Gastroesophageal sphincter (tissue), 4 donors: ENCODE measurements at places on chromosomes 5 and 9. TPM values are rescaled to one million over a fixed set of nuclear protein-coding genes. Genes with fewer than 3 reads are reported as not detected.

- no peak for ATAC-seq
Observed at GRCh38 chr5:38369692-38370091, 111.3 kb downstream of the EGFLAM start.

DNA sequence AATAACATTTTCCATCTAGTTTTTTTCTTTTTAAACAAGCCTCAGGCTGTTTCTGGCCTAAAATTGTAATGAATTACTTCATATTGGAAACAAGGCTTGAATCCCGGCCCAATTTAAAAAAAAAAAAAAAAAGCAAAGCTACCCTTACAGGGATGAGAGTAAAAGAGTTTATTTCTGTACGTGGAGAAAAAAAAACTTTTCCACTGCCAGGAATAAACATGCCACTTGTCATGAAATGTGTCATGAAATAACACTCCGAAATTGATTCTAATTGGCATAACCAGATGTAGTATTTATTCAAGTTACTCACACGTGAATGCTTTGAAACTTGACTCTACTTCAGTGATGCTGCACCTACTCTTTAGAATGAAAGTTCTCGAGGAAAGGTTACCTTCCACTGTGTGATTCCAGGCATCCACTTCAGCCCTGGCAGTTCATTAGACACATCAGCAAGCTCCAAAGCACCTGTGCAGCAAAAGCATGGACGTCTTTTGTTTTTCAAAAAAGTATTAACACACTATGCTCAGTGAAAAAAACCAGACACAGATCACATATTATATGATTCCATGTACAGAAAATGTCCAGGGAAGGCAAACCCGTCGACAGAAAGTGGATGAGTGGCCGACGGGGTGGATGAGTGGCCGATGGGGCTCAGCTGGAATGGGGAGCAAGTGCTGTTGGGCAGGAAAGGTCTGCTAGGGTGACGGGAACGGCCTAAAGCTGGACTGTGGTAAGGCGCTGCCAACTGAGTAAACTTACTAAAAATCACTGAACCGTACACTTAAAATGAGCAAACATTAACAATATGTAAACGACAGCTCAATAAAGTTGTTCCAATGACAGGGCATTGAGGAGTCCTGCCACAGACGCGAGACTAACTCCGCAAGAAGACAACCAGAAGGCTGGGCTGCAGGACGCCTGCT, 21.2 kb downstream of the NSUN2 start:
- ATAC-seq = no peak

Gene PBX3
- total RNA-seq = 81.4 TPM

DNA sequence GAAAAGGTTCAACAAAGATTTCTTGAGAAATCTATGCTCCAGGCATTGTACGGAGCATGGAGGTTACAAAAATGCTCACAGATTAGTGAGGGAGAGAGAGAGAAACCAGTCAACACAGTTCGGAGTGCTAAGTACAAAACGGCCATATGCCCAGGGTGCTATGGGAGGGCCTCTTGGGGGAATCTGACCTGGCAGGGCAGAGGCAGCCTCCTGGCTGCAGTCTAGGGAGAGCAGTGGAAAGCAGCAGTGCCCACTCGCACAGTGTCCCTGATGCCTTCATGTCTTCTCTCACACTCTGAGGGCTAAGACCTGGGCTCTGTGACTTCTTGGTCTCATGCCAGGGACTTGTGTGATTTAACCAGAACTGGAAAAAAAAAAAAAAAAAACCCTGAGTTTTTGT, 29.8 kb upstream of the SMC5 start:
- ATAC-seq = peak; percentile 46

Gene SLC27A6
- 24.0 TPM for total RNA-seq

GRCh38 chr5:2897276-2897961, 145.9 kb upstream of the IRX2 start:
- no peak for ATAC-seq

Gene SPAAR
- 1.8 TPM for total RNA-seq

GRCh38 chr5:119752921-119753886, 123.8 kb downstream of the FAM170A start:
- no peak for ATAC-seq

DNA sequence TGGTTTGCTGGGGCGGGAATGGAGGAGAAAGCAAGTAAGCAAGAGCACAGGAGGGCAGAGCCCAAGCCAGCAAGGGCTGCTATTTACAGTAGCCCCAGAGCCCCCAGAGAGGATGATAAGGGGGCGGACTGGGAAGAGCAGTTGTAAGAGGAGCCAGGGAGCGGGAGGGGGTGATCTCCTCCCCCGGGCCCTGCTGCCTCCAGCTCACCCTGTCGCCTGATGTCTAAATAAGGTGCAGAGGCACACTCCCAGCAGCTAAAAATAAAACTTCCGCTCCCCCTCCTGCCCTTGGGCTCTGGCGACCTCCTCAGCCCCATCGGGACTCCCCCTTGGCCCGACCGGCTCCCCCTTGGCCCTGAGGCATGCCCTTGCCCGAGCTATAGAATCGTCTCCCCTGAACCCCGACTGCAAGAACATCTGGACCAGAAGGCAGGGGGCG, 14.4 kb upstream of the CCDC69 start:
- peak; percentile 57 for ATAC-seq

Gene UGT3A1
- total RNA-seq = not detected

Gene N4BP3
- 1.2 TPM for total RNA-seq
